ENCODE measurements at places on chromosomes 7 and 10.

DNA sequence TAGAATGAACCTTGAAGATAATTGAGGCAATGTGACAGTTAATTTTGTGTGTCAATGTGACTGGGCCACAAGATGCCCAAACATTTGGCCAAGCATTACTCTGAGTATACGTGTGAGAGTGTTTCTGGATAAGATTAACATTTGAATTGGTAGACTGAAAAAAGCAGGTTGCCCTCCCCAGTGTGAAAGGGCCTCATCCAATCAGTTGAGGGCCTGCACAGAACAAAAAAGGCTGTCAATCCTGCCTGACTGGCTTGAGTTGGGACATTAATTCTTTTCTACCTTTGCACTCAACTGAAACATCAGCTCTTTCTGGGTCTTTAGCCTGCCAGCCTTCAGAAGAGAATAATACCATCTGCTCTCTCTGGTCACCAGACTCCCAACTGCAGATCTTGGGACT lies 56.6 kb upstream of the PDE1C start:
- no peak overlapping the region for H3K27ac ChIP-seq
- no peaks in the 10 kb centered on the region for H3K36me3 ChIP-seq
- no peak overlapping the region for H3K4me3 ChIP-seq
- no peaks in the 10 kb centered on the region for H3K4me1 ChIP-seq
- no peaks in the 10 kb centered on the region for H3K27me3 ChIP-seq

GRCh38 chr10:99958806-99959205 lies 50.9 kb downstream of the DNMBP start:
- H3K4me1 ChIP-seq = no peaks in the 10 kb centered on the region
- H3K27me3 ChIP-seq = no peaks in the 10 kb centered on the region
- H3K36me3 ChIP-seq = peaks cover 3% of the 10 kb centered on the region
- no peak overlapping the region for H3K4me3 ChIP-seq
- no peak overlapping the region for H3K27ac ChIP-seq

DNA sequence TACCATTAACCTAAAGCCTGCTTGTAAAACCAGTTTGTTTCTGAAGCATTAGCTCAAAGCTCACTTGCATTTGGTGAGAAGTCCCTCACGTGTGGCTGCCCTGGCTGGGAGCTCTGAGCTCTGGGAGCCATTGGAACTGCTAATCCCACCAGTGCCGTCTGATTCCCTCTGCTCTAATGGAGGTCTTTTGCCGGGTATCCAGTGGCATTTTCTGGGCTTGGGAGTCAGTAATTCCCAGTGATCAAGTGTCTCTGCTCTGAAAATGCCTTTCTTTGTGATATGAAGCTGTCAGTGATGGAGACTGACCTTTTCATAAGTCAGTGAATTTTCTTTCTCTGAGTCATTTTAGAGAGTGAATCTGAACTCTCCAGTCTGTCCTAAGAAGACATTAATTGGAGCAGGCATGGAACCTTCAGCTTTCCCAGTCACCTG lies 36.9 kb upstream of the FAM20C start:
- H3K4me3 ChIP-seq = no peak overlapping the region
- peaks cover 3% of the 10 kb centered on the region for H3K27me3 ChIP-seq
- H3K4me1 ChIP-seq = peaks cover 5% of the 10 kb centered on the region
- H3K27ac ChIP-seq = no peak overlapping the region

GRCh38 chr7:137968890-137969289 lies 33.0 kb downstream of the CREB3L2 start:
- H3K27ac ChIP-seq = peak overlapping the region; percentile 57
- H3K36me3 ChIP-seq = peaks cover 3% of the 10 kb centered on the region
- H3K27me3 ChIP-seq = no peaks in the 10 kb centered on the region
- H3K4me3 ChIP-seq = no peak overlapping the region

- H3K4me1 ChIP-seq = peaks cover 50% of the 10 kb centered on the region
- no peaks in the 10 kb centered on the region for H3K27me3 ChIP-seq
- no peak for DNase-seq
- no peak overlapping the region for H3K4me3 ChIP-seq
- H3K27ac ChIP-seq = no peak overlapping the region
- H3K36me3 ChIP-seq = no peaks in the 10 kb centered on the region
Observed at GRCh38 chr10:34188221-34188620, 626.9 kb downstream of the PARD3 start.

- no peaks in the 10 kb centered on the region for H3K27me3 ChIP-seq
- H3K4me3 ChIP-seq = no peak overlapping the region
- no peak for DNase-seq
- no peaks in the 10 kb centered on the region for H3K36me3 ChIP-seq
- no peak overlapping the region for H3K27ac ChIP-seq
Observed at GRCh38 chr7:150924369-150924781, 53.7 kb downstream of the KCNH2 start.

- no peaks in the 10 kb centered on the region for H3K4me1 ChIP-seq
- H3K27me3 ChIP-seq = no peaks in the 10 kb centered on the region
- no peak for DNase-seq
- H3K27ac ChIP-seq = no peak overlapping the region
- H3K36me3 ChIP-seq = no peaks in the 10 kb centered on the region
Observed at GRCh38 chr10:35927341-35927740, 285.2 kb upstream of the FZD8 start.

DNA sequence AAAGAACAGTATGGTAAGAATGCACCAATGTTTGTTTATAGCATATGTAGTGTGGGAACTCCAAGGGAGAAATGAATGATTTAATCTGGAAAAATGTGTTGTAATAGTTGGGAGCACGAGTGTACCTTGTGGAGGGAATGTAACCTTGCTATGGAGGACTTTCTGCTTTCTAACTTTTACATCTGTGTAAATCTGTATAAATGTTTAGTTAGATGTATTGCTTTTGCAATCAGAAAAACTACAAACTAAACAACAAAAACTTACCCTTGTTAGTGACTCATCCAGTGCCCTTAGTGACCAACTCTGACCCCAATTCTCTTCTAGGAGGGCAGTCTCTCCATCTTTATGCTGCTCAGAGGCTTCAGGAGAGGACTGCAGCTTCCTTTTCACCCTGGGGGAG lies 89.3 kb downstream of the CCNY start:
- H3K4me3 ChIP-seq = no peak overlapping the region

GRCh38 chr7:111987115-111987826 lies 218.9 kb downstream of the DOCK4 start:
- H3K4me1 ChIP-seq = no peaks in the 10 kb centered on the region
- no peak overlapping the region for H3K27ac ChIP-seq
- DNase-seq = no peak
- no peaks in the 10 kb centered on the region for H3K27me3 ChIP-seq

DNA sequence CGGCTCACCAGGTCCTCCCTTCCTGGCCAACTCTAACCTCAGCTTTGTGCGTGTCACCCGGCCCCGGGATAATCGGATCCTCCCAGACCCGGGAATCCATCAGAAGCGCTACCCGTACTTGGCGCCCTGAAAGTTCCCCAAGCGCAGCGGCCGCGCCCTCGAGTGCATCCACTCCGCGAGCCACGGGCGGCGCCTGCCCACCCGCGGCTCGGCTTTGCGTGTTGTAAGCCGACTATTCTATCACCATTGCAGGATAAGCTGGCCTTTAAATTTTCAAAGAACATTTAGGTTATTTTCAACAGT lies 35.7 kb upstream of the EBLN1 start:
- no peak for DNase-seq
- no peak overlapping the region for H3K4me3 ChIP-seq
- no peak overlapping the region for H3K27ac ChIP-seq

GRCh38 chr7:82050792-82051191 lies 280.9 kb upstream of the HGF start:
- no peak overlapping the region for H3K27ac ChIP-seq
- no peaks in the 10 kb centered on the region for H3K4me1 ChIP-seq
- H3K27me3 ChIP-seq = no peaks in the 10 kb centered on the region
- no peaks in the 10 kb centered on the region for H3K36me3 ChIP-seq

GRCh38 chr7:91373111-91373800 lies 109.0 kb downstream of the FZD1 start:
- no peaks in the 10 kb centered on the region for H3K27me3 ChIP-seq
- H3K4me3 ChIP-seq = no peak overlapping the region
- no peak overlapping the region for H3K27ac ChIP-seq
- DNase-seq = no peak
- no peaks in the 10 kb centered on the region for H3K36me3 ChIP-seq

- no peak overlapping the region for H3K27ac ChIP-seq
- peaks cover 70% of the 10 kb centered on the region for H3K4me1 ChIP-seq
- no peak for DNase-seq
Observed at GRCh38 chr7:150371996-150372270, 3.3 kb downstream of the REPIN1 start.

- H3K27ac ChIP-seq = peak overlapping the region; percentile 92
- H3K4me3 ChIP-seq = peak overlapping the region; percentile 42
- peak; percentile 91 for DNase-seq
- H3K36me3 ChIP-seq = no peaks in the 10 kb centered on the region
Observed at GRCh38 chr10:62037890-62038608, 136.6 kb downstream of the ARID5B start.
